ENCODE measurements at places on chromosomes 13 and 19.
A peak's percentile ranks its signal among the peaks of the same experiment; 100 is the strongest.

- no peak for DNase-seq
These were observed 78.8 kb downstream of the ZNF726 start for GRCh38 chr19:23993440-23993839.

- DNase-seq: no peak
These were observed 22.0 kb downstream of the GPC6 start for GRCh38 chr13:93248627-93249047.

DNA sequence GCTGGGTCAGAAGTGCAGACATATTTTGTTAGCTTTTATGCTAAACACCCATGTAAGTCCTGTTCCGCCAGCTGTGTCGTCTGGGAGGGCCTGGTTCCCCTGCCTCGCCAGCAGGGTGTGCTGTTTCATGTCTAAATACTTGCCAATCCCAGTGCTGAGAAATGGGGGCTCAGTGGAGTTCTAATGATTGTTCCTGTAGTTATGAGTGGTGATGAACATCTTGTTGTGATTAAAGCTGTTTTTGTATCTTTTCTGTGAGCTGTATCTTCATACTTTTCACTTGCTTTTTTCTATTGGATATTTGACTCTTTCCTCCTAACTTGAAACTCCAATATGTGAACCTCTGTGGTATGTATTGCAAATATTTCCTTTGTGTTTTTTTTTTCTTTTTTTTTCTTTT lies 32.7 kb downstream of the KDM4B start:
- peak; percentile 28 for DNase-seq

- DNase-seq: peak; percentile 18
These were observed 567 bp downstream of the EFNB2 start for GRCh38 chr13:106534639-106535551.

- DNase-seq: no peak
These were observed 103.5 kb upstream of the SPRY2 start for GRCh38 chr13:80444240-80445015.

GRCh38 chr19:33177417-33177979 lies 16.6 kb upstream of the LRP3 start:
- DNase-seq: no peak

- no peak for DNase-seq
These were observed 9.7 kb upstream of the DACH1 start for GRCh38 chr13:71876648-71877255.

GRCh38 chr13:83498481-83499190 lies 383.6 kb downstream of the SLITRK1 start:
- DNase-seq: no peak

DNA sequence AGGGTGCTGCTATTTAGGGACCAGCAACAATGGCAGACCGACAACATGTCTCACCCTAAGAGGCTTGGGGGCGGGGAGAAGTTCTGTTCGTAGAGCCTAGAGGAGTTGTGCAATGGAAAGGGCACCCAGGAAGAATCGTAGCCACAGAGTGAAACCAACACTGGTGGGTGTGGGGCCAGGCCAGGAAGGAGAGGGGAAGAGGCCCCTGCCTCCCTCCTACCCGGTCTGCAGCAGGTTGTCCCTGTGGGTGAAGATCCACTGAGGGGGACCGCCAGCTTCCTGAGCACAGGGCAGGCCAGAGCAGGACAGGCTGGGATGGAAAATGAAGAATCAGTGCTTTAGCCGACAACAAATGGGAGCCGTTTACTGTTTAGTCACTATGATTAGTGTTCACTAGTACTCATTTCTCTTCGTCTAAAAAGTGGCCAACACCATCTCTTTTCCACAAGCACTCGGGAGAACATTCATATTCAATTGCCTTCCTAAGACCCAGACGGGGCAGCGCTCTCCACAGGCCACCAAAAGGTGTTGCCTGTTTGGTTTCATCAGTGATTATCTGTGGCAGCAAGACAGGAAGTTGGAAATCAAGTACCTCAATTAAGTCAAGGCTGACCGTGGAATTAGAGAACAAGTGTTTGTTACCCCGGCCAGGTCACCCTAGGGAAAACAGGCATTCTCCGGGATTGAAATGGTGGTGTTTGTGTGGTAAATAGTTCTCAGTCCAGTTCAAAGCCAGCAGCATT lies 1.1 kb upstream of the ATP11A start:
- DNase-seq: peak; percentile 66
